Urothelium cell line (cell line): ENCODE measurements at places on chromosomes 16 and 17.

- DNase-seq: no peak
Measured at GRCh38 chr16:83145297-83145696, 518.5 kb downstream of the CDH13 start.

DNA sequence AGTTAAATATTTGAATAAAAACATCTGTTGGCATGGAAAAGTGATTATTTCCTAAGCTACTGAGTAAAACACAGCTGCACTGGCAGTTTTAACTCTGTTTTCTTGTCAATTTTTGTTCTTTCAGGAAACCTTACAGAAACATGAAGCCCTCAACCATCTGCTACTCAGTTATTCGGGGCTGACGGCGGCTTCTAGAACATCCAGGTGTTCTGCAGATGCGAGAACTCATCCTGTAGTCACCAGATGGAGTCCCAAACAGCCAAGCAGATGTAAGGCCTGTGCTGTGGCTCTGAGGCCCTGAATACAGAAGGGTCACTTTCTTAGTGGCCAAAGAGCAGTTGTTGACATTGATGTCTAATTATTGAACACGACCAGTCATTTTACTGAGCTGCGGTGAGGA, 15.5 kb downstream of the ARSG start:
- DNase-seq: no peak

DNA sequence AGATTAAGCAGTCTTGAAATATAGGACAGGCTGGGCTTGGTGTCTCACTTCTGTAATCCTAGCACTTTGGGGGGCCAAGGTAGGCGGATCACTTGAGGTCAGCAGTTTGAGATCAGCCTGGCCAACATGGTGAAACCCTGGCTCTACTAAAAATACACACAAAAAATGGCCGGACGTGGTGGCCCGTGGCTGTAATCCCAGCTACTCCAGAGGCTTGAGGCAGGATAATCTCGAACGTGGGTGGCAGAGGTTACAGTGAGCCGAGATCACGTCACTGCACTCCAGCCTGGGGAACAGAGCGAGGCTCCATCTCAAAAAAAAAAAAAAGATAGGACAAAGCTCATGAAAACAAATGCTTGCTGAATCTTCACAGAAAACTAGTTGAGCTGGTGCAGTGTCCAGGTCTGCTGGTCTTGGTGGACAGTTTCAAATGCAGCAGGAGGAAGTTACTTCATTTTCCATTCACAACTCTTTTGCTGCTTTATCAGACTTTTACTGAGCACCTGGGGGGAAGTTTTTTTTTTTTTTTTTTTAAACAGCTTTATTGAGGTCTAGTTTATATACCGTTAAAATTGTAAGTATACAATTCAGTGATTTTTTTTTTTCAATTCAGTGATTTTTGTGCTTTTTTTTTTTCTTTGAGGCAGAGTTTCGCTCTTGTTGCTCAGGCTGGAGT, 45.2 kb downstream of the SNX29 start:
- DNase-seq: no peak

GRCh38 chr17:47839071-47839470, 2.0 kb downstream of the SCRN2 start:
- DNase-seq: no peak

GRCh38 chr17:60695960-60696359, 18.3 kb downstream of the BCAS3 start:
- DNase-seq: no peak

DNA sequence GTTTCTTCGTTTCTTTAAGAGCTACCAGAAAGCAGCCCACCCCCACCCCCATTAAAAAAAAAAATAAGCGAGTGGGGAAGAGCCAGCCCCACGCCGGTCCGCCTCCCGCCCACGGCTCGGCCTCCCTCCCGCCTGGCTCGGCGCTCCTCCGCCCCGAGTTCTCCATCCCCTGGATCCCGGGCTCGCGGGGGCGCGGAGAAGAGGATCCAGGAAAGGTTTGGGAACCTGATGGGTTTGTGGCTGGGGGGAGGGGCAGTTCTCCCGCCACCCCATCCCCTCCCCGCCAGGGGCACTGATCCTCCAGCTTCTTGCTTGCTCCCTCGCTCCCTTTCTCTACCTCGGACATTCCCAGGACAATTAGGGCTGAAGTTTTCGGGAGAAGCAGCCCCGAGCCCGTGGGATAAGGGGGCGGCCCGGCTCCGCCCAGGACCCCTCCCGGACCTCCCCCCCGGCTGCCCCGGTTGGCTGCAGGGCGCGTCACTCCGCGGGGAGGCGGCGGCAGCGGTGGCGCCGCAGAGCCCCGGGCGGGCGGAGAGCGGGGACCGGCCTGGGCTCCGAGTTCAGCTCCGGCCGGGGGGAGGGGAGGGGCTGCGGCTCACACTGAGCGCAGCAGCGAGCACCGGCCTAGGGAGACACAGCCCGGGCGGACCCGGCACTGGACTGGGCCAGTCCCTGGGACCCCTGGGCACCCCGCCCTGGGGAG, 1.0 kb upstream of the SALL1 start:
- peak; percentile 95 for DNase-seq

GRCh38 chr16:57704905-57705852, 10.6 kb downstream of the DRC7 start:
- no peak for DNase-seq

DNA sequence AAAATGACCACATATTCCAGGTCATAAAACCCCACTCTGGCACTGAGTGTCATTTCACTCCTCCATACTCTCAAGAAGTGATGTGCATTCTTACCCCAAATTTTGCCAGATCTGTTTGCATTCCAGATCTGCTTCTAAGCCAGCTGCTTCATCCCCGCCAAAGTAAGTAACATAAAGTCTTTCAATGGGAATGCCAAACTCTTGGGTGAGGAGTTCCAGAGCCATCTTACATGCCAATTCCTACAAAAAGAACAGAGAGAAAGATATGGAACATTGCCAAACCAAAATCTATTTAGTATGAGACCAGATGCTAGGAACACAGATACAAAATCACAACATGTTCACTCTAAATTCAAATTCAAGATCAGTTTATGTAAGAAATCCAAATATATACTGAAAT, 12.9 kb downstream of the AARS1 start:
- no peak for DNase-seq
